ENCODE measurements at places on chromosomes 4 and X.

GRCh38 chrX:112164420-112164819 lies 81.8 kb upstream of the TRPC5 start:
- no peak for DNase-seq

DNA sequence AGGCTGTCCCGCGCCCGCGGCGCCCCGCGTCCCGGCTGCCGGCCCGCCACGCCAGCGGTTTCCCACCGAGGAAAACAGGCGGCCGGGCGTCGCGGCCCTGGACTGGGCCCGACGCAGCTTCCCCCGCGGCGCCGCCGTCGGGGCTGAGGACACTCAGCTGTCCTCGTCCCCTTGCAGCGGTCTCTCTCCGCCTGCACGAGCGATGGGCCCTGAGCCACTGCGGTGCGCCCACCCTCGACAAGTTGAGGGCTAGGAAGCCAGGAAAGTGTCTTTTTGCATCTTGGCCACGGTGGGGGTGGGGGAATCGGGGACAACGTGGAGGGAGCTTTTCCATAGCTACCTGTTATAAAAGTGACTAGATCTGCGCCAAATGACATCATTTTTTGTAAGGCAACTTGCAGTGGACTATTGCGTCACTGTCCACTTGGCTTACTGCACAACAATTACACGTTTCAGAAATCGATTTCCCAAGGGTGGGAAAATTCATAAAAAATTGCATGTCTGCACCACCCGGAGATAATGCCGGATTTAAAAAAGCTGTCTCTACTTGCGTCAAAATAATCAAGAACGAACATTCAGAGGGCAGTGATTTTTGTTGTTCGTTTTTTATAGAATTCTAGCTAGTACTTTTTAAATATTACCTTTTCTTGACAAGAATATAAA lies 1.1 kb downstream of the KLHL15 start:
- no peak for DNase-seq

DNA sequence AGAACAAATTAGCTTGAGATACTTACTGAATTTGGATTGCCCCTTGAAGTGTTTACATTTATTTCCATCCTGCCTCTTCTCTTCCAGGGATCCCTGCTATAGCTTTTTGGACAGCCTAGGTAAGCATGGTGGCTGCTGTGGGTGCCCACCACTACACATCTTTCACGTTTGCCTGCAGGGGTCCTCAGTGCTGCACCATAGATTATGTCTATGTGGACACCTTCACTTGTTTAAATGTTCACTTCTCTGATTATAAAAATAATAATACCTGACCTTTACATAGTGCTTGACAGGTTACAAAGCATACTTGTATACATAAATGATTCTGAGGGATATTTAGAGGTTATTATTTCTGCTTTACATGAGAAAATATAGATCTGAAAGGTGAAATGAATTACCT lies 67.9 kb upstream of the SLC4A4 start:
- peak; percentile 1 for DNase-seq

DNA sequence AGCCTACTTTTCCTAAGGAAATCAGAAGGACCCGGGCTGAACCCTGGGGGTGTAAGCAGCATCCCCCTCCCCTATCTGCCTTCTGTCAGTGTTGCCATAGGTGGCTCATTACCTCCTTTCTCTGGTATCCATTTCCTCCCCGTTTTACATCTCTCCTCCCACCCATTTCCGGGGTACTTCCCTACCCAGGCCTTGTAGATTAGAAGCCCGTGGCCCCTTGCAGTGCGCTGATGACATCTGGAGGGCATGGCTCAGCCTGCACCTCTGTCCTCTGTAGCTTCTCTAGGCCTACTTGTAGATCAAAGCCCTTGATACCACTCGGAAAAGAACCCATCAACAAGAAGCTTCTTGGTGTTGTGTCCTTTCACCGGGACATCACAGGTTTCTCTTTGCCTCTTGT lies 71.8 kb downstream of the NBDY start:
- peak; percentile 52 for DNase-seq

- no peak for DNase-seq
Measured at GRCh38 chr4:129905256-129905655, 809.3 kb downstream of the C4orf33 start.

- no peak for DNase-seq
Measured at GRCh38 chr4:179625406-179625805, 2183.2 kb upstream of the AGA start.

DNA sequence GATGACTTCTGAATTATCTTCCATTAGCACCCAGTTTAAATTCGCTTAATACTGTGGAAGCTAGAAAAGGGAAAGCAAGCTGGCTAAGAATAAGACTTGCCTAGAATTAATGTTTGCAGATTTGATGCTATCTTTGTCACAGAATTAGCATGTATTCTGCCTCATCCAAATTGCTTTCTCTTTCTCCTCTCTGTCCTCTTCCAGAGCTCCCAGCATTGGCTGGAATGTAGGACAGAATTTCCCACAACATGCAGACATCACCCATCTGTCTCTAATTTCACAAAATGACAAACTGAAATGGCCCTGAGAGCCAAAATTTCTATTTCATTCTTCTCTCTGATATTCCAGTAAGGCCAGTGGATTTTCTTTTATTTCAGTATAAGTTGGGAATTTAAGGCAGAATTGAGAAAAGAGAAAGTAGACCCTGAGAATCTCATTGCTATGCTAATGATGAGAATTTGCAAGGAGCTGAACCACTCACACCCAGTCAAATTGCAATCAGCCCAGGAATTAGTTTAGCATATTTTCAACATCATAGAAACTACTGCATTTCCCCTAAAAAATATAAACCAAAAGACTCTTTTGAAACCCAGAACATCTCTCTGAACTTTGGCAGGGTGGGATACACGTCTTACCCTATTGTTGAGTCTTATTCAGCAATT lies 188.8 kb downstream of the RCHY1 start:
- no peak for DNase-seq

GRCh38 chr4:107148904-107149303 lies 112.8 kb upstream of the DKK2 start:
- DNase-seq, result no peak

DNA sequence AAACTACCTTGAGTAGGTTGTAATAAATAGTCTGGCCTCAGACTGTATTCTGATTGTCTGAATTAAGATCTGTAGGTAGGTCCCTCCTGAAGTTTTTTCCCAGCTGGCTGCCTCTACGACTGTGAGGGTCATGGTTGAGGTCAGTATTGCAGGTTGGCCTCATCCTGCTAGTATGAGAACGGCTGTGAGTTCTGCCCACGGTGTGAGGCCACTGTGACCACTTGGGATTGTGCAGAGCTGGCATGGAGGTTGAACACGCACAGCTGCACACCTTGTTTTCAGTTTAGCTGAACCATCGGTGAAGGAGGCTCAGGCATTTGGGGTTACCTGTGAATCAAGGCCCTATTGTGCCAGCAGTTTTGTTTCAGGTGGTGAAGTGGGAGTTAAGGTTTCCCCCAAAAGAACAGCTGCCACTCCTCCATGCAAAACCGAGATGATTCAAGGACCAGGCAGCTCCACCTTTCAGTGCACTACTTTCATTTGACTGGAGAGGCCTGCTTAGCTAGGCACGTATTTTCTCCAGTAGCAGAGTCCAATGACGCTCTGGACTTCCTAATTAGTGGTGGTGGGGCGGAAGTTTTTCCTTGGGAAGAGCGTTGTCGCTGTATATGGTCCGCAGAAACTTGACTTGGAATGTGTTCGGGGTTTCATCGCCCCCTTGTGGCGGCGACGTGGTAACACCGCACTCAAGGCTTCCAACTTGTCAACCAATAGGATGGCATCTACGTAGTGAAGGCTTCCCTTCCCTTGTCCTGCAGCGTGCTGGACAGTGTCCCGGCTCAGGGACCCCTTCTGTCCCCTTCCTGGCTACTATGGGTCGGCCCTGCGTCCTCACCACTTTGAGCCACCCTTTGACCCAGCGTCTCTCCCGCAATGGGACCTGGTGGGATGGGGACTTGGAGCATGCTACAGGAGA lies 13.8 kb downstream of the CMC4 start:
- peak; percentile 20 for DNase-seq

DNA sequence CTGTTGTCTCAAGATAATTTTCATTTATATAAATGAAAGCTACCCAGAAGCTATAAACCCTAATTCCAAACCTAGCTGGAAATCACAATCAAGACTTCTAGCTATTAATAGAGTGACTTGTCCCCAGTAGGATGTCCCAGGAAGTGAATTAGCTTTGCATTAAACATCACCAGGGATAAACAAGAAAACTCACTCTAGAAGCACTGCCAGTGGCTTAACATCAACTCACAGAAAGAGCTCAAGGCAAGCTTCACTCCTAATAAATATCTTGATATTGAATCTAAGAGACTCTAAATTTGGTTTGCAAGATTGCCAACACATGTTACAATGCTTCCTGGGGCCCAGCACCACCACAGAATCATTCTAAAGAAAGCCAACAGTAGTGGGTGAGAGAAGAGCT lies 468.7 kb upstream of the FAM241A start:
- no peak for DNase-seq

GRCh38 chr4:136741468-136741867 lies 790.8 kb downstream of the PCDH18 start:
- DNase-seq, result no peak

DNA sequence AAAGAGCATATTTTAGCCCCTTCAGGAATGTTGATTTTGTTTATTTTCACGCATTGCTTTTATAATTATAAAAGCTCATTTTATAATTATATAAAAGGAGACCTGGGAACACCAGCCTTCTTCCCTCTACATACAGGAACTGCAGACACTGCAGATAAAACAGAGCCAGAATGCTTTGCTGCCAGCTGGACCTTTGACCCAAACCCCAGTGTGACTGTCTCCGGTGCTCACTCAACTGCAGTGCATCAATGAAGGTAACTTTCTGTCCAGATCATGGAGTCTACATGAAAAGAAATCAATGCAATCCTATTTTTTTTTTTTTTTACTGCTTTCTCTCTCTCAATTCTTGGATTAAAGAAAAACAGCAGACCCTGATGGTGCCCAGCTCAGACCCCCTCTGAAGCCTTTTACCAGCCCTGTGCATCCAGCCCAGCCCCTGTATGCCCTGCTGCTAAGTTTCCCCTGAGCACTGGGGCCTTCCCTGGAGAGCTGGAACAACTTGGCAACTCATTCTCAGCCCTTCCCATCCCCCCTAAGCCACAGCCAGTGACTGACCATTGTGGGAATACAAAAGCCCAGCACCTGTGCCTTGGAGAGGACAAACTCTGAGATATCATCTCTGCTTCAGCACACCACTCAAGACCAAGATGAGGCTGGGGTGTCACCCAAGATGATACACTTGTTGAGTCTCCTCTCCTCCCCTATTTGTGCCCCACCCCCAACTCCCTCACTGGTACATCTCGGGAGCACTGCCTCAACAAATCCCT lies 182.1 kb downstream of the EVC2 start:
- no peak for DNase-seq

DNA sequence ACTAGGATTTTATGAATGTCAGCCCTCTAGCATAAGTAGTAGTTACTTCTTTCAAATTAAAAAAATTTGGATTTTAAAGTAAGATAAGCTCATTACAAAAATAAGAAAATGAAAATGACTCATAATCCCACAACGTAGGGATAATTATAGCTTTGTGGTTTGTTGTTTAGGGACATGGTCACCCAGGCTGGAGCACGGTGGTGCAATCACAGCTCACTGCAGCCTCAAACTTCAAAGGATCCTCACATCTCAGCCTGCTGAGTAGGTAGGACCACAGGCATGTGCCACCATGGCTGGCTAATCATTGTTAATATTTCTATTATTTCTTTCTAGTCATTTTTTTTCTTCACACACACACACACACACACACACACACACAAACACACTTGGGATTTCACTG lies 57.6 kb downstream of the PLAC1 start:
- DNase-seq, result no peak

DNA sequence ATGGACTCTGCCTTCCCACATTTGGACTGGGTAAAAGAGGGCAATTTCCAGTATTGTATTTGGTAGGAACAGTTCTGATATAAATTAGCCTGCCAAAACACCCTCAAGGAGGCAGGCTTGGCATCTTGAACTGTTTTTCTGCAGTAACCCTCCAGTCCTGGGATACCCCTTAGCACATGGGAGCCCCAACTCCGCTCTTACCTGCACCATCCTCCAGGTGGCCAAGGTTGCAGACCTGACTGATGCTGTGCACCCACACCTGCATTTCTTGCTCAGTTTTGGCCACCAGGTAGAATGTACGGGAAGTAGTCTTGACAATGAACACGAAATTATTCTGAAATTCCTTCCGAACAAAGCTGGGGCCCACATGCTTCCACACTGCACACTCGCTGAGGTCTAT lies 35.1 kb downstream of the GAB3 start:
- no peak for DNase-seq

DNA sequence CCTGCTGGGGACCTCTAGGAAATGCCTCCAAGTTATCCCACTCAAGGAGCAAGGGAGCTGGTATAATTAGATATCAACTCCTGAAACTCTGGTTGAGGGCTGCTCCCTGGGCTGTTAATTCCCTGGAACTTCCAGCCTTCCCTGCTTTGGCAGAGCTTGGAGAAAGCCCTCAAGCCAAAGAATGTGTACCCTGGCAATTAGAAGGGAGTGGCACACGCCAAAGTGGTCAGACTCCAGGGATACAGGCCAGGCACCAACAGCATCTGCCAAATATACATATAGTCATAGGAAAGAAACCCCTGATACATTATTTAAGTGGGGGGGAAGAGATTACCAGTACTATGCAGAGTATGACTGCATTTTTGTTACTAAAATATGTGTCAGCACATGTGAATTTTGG lies 616.8 kb downstream of the BCOR start:
- DNase-seq, result no peak

- no peak for DNase-seq
Measured at GRCh38 chr4:113499696-113500095, 261.8 kb downstream of the CAMK2D start.

- no peak for DNase-seq
Measured at GRCh38 chrX:43580621-43581020, 75.5 kb upstream of the MAOA start.

DNA sequence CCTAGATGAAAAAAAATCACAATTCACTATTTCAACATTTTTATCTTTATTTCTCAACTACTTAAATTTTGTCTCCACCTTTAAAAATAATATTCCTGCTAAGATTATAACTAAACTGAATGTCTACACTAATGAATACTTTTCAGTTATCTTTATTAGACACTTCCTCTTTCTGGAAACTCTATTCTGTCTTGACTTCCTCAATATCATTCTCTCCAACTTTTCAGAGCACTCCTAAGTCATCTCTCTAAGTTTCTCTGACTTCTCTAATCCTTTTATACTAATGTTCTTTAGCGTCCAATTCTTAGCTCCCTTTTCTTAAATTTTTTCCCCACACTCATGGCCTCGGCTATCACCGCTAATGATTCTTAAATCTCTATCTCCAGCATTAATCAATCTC lies 374.2 kb downstream of the FBXO8 start:
- no peak for DNase-seq

GRCh38 chr4:42398171-42398870 lies 1.0 kb downstream of the SHISA3 start:
- no peak for DNase-seq

GRCh38 chr4:39883646-39884045 lies 94.1 kb downstream of the PDS5A start:
- no peak for DNase-seq

GRCh38 chr4:10078481-10079233 lies 37.9 kb downstream of the WDR1 start:
- no peak for DNase-seq

DNA sequence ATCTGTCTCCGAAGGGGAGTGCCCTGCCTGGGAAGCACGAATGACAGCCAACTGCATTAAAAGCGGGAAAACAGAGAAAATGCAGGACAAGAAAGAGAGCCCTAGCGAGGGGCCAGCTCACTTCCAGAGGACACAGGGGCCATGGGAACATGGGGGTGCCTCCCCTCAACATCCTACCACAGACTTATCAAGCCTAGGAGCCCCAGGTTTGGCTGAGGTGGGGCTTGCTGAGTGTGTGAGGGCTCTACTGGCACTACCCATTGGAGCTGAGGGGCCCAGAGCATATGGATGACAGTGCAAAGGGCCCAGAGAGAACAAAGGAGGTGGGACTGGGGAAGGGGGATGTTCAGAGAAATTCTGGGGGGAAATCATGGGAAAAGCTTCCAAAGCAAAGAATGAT lies 101.8 kb downstream of the PJA1 start:
- DNase-seq, result no peak

Measured in stimulated activated CD4-positive, alpha-beta T cell treated with anti-CD3 and anti-CD28 coated beads, TNF-alpha, amount 100 ng/mL, for 48 hours (primary cell).